Diencephalon (tissue), 1 donor: ENCODE measurements at places on chromosomes 2 and 18. TPM values are rescaled to one million over a fixed set of nuclear protein-coding genes. Genes with fewer than 3 reads are reported as not detected.

DUSP11 gene
- 28.6 TPM for total RNA-seq

HTR2B gene
- 0.23 TPM for total RNA-seq

CLEC4F gene
- total RNA-seq = not detected

CD226 gene
- 1.8 TPM for total RNA-seq
